ENCODE measurements at places on chromosomes 2 and 18.

DNA sequence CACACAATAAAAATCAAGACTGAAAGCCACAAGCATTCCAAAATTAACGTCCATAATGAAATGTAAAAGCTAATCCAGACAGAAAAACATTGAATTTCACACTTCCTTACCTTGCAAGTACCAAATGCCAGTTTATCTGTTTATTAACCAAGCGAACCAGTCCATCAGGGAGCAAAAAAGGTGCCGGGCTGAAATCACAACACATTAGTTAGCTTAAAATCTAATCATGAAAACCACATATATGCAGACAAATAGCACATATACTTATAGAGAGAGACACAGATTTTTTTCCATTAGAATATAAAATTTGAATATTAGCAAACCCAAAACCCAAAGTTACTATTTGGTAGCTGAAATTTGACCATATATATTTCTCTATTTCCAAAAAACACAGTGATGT lies 7.2 kb downstream of the NBAS start:
- DNase-seq = no peak

- DNase-seq = no peak
Observed at GRCh38 chr18:43022874-43023273, 92.6 kb downstream of the RIT2 start.

DNA sequence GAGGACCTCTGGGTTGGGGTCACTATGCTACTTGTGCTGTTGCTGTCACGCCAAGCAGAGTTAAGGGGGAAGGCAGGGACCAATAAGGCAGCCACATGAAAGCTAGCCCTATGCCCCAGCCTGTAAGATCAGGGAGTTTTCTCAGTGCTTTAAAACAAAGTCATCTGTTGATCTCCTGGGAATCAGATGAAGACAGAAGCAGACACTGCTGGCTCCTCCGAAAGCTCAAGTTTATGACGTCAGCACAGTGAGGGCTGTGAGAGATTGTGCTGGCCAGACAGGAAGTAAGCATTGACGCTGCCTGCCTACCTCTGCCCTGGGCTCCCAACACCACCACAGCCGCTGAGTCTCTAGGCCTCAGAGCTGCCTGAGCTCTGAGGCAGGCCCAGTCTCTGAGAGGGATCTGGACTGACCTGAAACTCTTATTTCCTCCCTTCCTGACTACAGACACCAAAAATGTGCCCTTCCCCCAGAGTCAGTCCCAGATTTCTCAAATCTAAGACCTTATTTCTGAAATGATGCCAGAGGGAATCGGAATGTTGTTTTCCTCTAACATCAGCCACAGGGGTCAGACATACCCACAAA lies 118.1 kb upstream of the EPAS1 start:
- peak; percentile 74 for DNase-seq

DNA sequence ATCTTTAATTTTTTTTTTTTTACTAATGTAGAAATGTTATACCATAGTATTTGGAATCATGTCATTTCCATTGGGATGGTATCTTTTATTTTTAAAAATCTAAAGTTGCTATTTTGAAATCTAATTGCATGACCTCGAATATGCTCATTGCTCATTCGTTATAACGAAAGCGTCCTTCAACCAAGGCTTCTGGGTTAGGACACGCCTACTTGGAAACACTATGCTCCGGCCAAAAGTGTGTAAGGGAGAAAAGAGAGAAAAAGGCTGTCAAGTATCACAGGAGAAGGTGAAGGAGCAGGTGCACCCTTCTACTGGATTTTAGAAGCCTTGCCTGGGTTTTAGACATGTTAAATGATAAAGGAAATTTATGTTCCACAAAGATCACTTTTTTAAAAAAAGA lies 465.9 kb upstream of the ID2 start:
- DNase-seq = no peak

DNA sequence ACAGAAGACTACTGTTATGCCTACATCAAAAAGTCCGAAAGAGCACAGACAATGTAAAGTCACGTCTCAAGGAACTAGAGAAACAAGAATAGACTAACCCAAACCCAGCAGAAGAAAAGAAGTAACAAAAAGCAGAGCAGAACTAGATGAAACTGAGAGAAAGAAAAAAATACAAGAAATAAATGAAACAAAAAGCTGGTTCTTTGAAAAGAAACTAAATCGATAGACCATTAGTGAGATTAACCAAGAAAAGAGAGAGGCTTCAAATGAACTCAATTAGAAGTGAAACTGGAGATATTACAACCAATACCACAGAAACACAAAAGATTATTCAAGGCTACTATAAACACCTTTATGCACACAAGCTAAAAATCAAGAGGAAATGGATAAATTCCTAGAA lies 271.8 kb downstream of the MBD2 start:
- DNase-seq = no peak

GRCh38 chr2:167264380-167264779 lies 376.1 kb downstream of the XIRP2 start:
- DNase-seq = no peak

- DNase-seq = no peak
Observed at GRCh38 chr2:216604458-216604857, 28.8 kb upstream of the IGFBP2 start.

DNA sequence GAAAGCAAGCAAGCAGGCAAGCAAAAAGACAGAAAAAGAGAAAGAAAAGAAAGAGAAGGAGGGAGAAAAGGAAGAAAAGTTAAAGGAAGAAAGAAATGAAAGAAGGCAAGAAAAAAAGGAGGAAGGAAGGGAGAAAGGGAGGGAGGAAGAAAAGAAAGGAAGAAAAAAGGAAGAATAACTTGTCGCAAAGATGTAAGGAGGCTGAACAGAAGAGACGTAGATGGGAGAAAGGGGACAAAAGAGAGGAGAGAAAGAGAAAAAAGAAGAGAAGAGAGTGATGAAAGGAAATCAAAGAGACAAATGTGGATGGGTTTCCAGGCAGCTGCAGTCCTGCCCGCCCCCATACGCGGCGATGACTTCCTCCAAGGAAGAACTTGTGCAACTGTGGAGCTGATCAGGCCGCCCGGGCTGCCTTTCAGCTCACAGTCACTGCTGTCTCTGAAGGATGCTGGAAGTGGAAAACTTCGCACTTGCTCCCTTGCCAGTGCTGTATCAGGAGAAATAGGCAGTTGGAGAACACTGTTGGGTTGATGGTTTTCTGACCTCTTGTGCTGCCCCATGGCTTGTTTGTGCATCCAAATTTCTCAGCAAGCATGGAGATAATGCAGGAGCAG lies 52.9 kb downstream of the TRIB2 start:
- no peak for DNase-seq
